ENCODE measurements at places on chromosomes 2 and 18.

DNA sequence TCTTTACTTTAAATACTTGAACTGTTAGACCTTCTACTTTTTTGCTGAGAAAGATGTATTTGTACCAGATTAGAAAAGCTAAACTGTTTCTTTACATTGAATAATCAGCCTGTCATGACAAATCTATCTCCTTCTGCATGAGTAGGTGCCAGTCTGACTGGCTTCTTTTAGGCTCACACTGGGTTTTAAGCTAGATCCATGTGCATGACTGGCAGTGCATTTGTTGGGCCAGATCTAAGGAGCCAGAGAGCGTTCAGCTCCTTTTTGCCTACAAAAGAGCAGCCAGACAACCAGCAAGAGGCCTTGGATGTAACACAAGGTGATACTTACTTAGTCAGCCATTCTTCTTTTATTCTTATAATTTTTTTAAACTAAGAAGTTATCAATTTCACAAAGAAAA lies 82.0 kb upstream of the OTX1 start:
- DNase-seq, result no peak

- DNase-seq, result no peak
These were observed 42.2 kb upstream of the SMAD7 start for GRCh38 chr18:48992791-48993555.

- DNase-seq, result no peak
These were observed 21.6 kb upstream of the TTC39C start for GRCh38 chr18:23992941-23993280.

DNA sequence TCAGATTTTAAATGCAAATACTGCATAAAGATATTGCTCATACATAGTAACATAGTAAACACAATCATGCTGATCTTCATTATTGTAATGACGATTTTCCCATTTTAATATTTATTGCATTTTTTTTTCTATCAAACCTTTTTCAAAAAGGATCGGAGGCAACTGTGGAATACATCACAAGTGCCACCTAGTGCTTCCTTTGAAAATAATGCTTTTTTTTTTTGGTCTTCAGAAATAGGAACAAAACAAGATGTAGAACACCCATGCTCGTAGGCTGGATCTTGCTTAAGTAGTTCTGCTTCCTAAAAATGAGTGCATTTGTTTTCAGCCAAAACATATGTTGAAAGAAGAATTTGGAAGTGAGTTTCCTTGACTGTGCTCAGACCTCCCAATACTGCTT lies 35.7 kb upstream of the GPR155 start:
- DNase-seq, result no peak

DNA sequence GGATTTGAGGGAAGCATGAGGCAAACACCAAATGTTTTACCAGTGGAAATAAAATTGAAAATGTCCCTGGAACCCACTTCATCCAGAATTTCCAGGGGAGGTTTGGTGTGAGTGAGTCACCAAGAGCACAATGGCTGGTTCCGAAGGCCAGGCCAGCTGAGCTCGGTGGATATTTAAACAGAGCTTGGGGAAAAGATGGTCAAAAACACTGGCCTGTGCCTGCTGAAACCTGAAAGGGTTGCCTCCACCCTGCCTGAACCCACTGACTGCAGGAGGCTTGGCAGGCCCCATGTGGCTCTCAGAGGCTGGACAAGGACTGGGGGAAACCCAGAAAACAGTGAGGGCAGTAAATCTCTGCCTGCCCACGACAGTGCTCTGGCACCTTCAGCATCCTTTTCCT lies 93.9 kb downstream of the TTC32 start:
- DNase-seq, result no peak

GRCh38 chr2:162126111-162126519 lies 25.9 kb downstream of the GCG start:
- no peak for DNase-seq

- DNase-seq, result no peak
These were observed 308.5 kb downstream of the NRXN1 start for GRCh38 chr2:50723286-50723938.

DNA sequence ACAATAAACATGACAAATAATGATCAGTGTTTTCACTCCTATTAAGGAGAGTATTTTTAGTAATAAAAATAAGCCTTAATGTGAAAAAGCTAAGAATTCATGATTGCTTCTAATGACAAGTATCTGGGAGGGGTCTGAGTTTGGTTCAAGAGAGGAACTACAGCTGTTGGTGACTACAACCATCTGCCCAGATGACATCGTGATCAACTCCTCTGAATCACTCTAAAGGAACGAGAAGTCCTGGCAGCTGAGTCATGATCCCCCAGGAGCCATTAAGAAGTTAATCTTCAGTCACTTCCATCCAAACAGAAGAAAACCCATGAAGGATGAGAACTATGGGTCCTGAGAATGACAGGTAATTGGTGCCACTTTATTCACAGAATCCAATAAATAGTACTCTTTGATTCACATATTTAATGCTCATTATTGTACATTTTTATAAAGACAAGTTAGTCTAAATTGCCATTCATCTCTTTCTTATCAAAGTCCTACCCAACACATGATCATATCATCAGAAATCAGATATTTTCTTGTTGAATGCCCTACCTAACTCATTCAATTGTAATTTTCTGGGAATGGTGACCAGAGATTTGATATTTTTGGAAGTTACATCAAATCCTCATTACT lies 6.8 kb downstream of the TFPI start:
- no peak for DNase-seq

DNA sequence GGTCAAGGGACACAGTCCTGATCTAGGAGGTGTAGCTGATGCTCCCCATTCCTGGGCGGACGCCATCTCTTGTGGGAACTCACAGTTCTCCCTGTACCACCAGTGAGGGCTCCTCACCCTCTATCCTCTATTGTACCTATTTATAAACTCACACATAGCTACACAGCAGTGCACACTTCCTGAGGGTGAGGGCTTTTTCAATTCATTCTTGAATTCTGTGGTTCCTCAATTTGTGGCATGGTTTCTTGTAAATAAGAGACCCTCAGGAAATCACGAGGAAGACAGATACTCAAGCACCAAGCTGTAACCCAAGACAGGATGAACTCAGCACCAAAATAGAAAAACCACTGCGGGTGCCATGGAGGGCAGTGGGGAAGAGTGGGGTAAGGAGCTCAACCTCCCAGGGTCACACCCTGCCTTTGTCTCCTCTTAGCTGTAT lies 245.9 kb upstream of the PXDN start:
- DNase-seq, result no peak

DNA sequence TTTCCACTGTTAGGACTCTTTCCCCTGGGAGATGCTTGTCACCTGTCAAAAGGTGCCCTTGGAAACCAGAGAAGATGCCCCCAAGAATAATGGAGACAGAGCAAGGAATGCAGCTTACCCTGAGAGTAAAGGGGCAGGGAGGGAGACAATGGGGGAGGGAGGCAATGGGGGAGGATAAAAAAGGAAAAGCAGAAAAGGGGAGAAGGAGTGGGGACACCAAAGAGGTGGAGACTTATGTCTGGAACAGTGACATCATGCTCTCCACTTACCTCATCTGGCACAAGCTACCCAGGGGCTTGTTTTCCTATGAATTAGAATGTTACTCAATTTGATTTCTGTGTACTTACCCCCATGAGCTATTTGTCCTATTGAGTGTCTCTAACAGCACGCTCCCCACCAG lies 67.9 kb downstream of the MRO start:
- no peak for DNase-seq

GRCh38 chr2:135664623-135665068 lies 77.0 kb upstream of the UBXN4 start:
- no peak for DNase-seq

GRCh38 chr2:196088203-196088602 lies 19.6 kb upstream of the DNAH7 start:
- DNase-seq, result no peak

GRCh38 chr18:11020877-11021414 lies 128.4 kb downstream of the PIEZO2 start:
- DNase-seq, result no peak

GRCh38 chr18:79919089-79919488 lies 32.4 kb downstream of the SLC66A2 start:
- no peak for DNase-seq

GRCh38 chr2:169329688-169330554 lies 32.4 kb downstream of the LRP2 start:
- DNase-seq, result no peak

GRCh38 chr2:97765933-97766332 lies 52.6 kb downstream of the ZAP70 start:
- no peak for DNase-seq

- DNase-seq, result no peak
These were observed 1082.3 kb upstream of the TMEFF2 start for GRCh38 chr2:193276988-193277387.

- no peak for DNase-seq
These were observed 136.1 kb downstream of the EXOC6B start for GRCh38 chr2:72689579-72690195.

DNA sequence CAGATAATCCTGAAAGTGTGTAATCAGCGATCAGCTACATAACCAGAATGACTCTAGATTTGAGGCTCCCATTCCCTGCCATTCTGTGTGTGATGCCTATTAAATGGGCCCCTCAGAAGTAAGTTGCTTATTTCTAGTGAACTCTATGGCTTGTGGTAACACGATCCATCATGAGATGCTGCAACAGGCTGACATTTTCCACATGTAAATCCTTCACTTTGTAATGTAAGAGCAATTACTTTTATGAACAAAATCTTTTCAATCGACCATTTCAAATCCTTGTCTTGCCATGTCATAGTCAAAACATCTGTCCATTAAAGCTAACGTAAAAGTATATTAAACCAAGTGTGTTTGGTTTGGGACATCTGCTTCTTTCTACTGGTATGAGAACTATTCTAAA lies 175.9 kb upstream of the ETAA1 start:
- no peak for DNase-seq

- DNase-seq, result no peak
These were observed 404.7 kb downstream of the BCL11A start for GRCh38 chr2:60148716-60149115.

DNA sequence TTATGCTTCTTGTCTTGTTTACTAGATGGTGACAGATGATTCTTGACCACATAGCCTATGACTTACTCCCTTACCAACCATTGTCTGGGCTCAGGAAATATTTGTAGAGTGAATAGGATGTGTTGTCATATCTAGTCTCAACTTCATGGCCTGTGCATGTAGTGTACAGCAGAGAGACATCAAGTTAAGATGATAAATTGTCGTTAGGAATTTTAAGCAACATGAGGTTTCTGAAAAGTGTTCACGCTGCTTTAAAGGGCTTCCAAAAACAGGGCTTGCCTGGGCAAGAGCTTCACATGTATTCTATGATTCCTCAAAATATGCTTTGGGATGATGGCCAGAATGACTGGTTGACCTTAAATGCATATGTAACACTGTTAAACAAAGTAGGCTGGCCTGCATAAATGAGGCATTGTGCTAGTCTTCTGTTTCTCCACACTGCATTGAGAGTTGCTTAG lies 424.0 kb downstream of the RND3 start:
- no peak for DNase-seq

DNA sequence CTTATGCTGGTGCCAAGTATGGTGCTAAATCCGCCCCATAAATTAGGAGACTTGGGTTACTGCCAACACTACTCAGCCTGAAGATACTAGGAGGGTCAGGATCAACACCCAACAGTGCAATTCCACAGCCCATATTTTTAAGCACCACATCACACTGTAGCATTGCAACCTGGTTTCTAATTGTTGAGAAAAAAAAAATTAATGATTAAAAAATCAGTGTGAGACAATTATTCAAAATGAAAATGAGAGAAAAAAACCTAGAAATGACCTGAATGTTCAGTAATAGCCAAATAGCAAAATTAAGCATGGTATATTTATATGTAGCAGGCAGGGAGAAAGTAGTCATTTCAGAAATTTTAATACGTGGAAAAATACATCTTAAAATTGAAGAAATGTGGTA lies 29.2 kb upstream of the HNRNPLL start:
- DNase-seq, result no peak

- DNase-seq, result no peak
These were observed 41.0 kb upstream of the DOCK10 start for GRCh38 chr2:225083276-225083675.

DNA sequence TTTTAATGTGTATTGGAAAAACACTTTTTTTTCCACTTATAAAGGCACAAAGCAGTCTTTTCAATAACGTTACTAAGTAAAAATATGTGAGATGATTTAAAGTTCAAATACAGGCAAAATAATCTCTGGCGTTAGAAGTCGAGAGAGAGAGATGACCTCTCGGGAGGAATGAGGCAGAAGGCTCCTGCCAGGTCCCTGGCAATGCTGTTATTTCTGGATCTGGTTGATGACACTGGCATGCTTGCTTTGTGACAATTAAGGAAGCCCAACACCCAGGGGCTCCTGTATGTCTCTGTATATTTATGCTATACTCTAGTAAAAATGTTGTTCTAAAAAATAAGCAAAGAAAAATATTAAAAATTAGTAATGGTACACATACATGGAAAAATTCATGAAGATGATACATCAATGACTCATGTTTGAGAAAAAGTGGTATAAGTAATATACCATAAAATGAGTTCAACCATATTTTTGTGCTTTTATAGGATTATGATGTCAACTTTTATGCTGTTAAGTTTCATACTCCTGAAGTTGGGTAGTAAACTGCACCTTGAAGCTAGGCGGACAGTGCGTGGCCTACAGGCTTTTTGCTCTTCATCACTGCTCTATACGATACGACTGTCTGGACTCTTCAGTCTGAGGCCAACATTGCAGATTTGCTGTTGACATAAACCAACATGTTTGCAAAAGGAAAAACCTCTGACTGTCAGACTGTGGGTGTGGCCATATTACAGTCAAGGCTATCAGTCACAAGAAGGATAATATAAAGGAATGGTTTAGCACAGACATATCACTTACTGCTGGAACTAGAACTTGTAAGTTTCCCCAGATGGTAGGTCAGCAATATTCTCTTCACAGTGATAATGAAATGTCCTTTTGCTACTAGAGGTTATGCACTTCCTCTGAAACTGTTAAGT lies 19.8 kb downstream of the VPS4B start:
- DNase-seq, result no peak

DNA sequence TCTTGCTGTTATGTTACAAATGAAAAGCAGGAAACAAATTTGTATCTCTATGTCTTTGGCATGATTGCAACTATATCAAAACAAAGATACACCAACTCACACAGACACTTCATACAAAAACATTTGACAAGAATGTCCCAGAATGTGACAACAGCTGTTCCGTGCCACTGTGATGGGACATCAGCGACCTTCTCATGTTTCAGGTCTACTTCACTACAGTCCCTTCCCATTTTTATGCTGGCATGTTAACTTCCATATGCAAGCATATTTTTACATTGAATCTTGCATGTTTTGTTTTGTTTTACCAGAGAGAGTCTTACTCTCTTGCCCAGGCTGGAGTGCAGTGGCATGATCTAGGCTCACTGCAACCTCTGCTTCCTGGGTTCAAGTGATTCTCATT lies 71.2 kb downstream of the STK25 start:
- no peak for DNase-seq

DNA sequence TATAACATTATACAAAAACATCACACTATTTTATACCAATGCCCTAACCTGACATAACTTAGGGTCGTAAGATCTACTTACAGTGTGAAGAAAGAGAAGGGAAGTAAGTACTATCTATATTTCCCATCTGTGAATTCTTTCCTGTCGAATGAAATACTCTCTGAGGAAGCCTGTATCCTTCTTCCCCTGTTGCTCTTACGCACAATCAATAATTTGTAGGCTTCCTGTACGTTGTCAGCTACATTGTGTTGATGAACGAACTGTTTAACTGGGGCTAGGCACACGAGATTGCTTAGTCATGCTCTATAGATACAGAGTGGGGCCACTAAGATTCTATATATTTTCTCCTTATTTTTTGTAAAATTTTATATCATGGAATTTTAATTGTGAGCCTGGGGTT lies 1125.0 kb upstream of the CELF4 start:
- no peak for DNase-seq

Measured in activated CD4-positive, alpha-beta T cell treated with anti-CD3 and anti-CD28 coated beads, Interleukin-2, amount 50 U/mL, for 4 hours (primary cell).